ENCODE measurements at places on chromosomes 2 and 18.

DNA sequence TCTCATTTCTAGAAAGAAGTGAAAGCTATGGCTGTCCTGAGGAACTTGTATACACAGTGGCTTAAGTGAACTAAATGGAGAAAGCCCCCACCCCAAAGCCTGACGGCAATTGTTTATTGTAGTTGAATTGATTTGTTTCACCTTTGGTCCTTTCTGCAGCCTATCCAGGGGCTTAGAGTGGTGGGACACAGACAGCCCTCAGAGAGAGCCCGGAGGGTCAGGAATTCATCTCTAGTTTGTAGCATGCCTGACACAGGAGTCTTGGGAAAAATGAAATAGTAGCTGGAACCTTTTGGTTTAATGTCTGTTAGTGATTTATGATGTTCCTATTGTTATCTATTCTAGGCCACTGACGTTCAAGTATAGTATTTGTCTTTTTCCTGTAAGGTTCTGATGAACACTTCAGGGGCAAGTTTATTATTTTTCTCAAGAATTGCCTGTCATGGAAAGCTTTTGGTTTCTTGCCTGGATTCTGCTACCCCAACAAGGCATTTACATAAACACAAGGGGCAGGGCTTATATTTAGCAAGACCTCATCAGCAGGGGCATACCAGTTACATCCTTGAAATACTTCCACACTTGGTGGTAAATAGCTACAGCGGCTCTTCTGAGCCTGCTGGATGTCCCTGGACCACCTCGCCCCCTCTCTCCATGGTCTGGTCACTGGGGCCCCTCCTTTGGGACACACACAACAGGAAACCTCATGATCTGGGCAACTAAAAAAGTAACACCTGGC is 44.4 kb downstream of the KCNE4 start:
- no peak for DNase-seq

- no peak for DNase-seq
Measured at GRCh38 chr2:235194351-235194750, 242.5 kb downstream of the SH3BP4 start.

GRCh38 chr2:232816657-232817056 is 40.3 kb upstream of the KCNJ13 start:
- no peak for DNase-seq

DNA sequence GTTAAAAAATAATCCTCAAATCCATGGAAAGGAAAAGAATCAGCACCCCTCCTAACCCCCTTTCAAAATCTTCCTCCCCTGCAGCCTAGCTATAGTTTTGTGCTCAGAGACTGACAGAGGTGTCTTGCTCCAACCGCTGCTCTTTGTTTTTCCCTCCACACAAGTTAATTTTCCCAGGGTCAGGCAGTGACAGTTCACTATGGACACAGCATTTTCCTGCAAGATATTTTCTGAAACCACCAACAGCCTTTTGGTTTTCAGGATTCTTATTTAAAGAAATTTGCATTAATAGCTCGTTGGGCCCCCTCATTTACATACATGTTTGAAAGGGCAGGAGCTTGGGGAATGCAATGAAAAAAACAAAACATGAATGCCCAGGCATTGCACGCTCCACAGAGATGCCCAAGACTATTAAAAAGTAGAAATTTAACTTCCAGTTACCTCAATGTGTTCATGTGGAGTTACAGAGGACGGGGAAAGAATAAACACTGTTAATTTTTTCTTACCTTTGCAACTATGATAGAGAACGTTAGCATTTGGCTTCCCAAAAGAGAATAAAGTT is 71.4 kb upstream of the CXCR4 start:
- no peak for DNase-seq

- DNase-seq: no peak
Measured at GRCh38 chr2:101847661-101848339, 144.0 kb upstream of the IL1R2 start.

- no peak for DNase-seq
Measured at GRCh38 chr2:121085801-121086200, 199.2 kb downstream of the TFCP2L1 start.

GRCh38 chr2:30768708-30769480 is 38.4 kb downstream of the CAPN13 start:
- DNase-seq: no peak

DNA sequence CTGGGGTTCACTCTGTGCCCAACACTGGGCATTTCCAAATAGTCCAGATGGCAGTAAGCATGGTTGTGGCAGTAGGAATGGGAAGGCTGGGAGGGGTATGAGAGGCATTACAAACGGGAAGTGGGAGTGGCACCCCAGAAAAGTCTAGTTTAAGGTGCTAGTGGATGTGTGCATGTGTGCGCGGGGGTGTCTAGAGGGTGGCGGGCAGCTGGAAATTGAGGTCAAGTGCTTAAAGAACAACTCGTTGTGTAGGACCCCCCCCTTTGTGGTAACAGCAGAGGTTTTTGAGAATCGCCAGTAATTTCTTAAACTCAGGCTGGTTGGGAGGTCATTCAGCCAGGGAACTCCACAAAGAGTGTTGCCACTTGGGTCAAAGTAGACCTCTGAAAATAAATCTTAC is 69.9 kb downstream of the RHBDD1 start:
- DNase-seq: no peak

DNA sequence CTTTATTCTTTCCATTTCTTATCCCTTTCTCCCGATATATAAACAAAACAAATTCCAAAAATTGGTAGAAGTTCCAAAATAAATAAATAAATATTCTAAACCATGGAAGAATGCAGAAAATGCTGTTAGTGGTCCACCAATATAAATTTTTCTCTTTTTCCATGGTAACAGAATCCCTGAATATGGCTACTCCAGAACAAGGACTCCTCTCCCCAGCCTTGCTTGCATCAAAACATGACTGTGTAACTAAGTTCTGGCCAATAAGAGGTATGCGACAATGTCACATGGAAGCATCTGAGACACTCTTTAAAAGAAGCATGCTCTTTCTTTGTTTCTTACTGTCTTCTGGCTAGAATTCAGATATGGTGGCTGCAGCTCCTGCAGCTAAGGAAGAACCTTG is 325.1 kb upstream of the TANK start:
- DNase-seq: no peak

- DNase-seq: no peak
Measured at GRCh38 chr2:124647245-124647644, 622.2 kb downstream of the CNTNAP5 start.

DNA sequence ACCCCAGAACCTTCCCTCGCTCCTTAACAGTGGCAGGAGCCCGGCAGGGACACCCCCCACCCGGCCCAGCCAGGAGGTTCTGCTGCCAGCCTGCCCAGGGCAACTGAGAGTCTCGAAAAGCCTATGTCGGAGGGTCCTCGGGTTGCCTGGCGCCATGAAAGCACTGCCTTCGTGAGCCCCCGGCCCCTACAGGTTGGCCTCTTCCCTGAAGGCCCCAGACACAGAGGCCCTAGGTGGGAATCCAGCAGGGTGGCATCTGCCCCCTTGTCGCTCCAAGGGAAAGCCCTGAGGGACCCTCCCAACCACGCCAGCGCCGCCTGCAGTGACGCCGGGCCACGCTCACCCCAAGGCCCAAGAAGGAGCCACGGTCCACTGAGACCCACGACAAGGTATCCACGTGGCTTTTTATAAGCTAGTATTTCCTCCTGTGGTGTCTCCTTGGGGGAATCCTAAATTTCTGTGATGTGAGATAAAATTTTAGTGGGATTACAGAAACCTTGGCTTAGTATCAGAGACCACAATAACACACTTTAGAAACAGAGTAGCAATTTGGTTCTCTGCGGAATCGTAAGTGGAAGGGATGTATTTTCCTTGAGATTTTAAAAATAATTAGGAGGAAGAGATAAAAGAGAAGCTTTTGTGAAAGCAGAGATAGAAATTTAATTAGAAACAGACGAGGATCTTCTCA is 138.9 kb downstream of the HDAC4 start:
- no peak for DNase-seq

- DNase-seq: no peak
Measured at GRCh38 chr2:37689751-37690150, 18.3 kb upstream of the CDC42EP3 start.

DNA sequence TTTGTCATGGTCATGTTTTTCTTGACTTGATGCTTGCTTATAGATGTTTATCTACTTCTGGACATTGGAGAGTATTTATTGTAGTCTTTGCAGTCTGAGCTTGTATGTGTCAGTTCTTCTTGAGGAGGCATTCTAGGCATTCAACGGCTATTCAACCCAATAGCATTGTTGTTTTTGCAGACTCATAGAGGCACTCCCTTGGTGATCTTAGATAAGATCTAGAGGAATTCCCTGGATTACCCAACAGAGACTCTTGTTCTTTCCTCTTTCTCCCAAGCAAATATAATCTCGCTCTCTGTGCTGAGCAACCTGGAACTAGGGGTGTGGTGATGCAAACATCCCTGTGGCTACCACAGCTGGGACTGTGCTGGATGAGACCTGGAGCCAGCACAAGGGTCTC is 40.4 kb downstream of the SYT4 start:
- no peak for DNase-seq

- DNase-seq: no peak
Measured at GRCh38 chr2:236663287-236664101, 93.9 kb downstream of the ACKR3 start.

- no peak for DNase-seq
Measured at GRCh38 chr2:240745962-240746361, 54.3 kb downstream of the AQP12A start.

DNA sequence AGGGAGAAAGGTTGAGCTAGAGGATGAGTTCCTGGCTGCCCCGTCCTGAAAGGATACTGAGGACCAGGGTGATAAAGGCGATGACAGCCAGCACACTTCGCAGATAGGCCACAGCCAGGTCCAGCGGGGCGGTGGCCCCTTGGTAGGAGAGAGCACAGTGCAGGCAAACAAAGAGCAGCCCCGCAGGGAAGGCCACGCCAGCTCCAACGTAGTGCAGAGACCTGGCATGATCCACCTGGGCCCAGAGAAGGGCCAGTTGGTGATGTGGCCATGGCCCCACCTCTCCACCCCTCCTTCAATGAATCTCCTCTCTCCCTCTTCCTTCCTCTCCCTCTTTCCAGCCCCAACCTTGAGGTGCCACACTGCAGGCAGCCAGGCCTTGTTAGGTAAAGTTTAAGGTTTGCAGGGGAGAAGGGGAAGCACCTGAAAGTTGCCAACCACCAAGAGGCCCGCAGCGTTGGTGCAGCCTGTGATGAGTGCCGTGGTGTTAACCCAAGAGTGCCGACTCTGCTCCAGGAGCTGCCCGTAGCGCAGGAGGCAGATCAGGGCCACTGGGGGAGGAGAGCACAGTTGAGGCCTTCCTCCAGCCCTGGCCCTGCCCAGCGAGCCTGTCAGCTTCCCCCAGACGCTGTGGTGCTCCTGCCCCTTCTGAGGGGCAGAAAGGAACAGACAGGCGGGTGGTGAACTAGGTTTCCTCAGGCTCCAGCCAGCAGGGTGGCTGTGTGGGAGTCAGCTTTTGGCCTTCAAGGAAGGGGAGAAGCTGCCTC is 2.8 kb downstream of the TMEM150A start:
- no peak for DNase-seq

- DNase-seq: no peak
Measured at GRCh38 chr2:25032094-25032493, 9.8 kb upstream of the EFR3B start.

GRCh38 chr2:236572482-236572881 is 2.9 kb downstream of the ACKR3 start:
- no peak for DNase-seq

- no peak for DNase-seq
Measured at GRCh38 chr2:222877556-222878300, 16.9 kb downstream of the ACSL3 start.

- no peak for DNase-seq
Measured at GRCh38 chr2:176398243-176399073, 129.2 kb downstream of the MTX2 start.

DNA sequence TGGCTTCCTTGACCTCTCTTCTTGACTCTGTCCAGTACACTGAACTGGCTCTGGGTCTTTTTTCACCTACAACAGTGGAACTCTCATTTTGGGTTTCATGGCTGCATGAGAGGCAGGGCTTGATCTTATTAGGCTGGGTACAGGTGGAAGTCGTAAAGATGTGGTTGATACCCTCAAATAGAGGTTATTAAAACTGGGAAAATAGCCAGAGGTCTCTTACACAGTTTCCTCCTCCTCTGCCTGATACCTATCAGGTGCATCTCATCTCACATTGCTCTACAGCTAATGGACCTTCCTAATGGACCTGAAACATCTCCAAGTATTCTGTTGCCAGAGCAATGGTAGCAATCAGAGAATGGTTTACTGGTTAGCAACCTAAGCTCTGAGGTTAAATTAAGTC is 231.8 kb downstream of the ETAA1 start:
- no peak for DNase-seq

GRCh38 chr2:104447831-104448434 is 406.0 kb upstream of the POU3F3 start:
- no peak for DNase-seq

- no peak for DNase-seq
Measured at GRCh38 chr2:237879058-237879430, 19.6 kb downstream of the RAMP1 start.

GRCh38 chr18:60838677-60839076 is 466.1 kb upstream of the MC4R start:
- DNase-seq: no peak

DNA sequence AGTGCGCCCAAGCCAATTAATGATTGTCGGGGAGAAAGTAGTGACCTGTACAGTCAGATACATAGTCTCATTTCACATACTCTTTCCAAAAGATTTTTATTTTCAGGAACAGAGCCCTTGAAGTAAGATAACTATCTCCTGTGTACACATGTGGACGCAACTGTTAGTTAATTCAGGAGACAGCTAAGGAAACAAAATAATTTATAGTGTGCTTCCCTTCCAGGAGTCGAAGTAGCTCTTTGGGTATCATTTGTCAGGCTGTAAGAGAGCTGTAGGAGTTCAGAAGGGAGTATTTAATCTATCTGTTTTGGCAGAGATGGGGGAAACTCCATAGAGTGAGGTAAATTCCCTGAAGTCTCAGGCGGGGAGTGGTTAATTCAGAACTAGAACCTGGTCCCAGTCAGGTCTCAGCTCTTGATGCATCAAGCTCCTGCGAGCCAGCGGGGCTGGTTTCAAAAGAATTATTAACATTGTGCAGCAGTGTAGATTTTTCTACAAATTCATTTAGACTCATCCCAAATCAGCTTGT is 63.0 kb downstream of the MAPK4 start:
- DNase-seq: no peak

DNA sequence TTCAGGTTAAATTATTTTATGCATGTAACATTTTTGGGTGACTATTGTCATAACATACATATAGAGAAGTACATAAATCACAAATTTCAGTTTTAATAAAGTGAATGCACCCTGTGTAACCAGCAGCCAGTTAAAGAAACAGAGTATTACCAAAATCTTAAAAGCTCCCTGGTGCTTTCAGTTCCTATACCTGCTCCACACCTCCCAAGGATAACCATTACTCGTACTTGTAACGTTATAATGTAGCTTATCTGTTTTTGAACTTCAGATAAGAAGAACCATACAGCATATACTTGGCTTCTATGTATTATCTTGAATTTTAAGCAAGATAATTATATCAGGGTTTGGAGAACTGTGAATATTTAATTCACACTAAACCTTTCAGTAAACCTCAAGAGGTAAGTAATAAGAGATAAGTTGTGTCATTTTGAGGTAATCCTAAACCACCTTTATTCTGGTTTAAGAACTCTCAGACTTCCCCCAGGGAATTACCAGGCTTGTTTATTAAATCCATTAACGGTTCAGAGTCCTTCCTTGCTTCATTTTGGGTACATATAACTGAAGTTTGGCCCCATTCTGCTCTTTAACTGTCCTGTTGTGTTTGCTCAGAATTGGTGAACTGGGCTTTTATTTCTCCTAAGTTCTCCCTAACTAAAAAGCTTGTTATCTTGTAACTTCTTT is 58.6 kb downstream of the LCLAT1 start:
- no peak for DNase-seq
